NCI-H1436 (cell line): ENCODE measurements at places on chromosomes 7 and 10.

GRCh38 chr7:131557652-131558385 lies 1.4 kb upstream of the PODXL start:
- no peak for DNase-seq

DNA sequence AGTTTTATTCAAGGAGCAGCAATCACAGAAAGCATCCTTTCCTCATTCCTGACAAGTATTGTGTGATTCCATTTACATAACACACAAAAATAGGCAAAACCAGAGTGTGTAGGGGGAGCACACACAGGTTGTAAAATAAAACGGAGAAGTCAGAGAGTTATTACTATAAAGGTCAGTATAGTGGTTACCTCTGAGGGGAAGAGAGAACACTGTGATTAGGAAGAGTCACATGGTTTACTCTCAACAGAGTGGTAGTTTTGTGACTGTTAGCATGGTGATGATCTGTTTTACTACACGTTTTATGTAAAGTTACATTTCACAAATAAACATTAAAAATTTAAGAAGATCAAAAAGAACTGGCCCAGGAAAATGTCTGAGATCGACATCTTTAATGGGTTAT lies 74.6 kb downstream of the VPS41 start:
- no peak for DNase-seq

DNA sequence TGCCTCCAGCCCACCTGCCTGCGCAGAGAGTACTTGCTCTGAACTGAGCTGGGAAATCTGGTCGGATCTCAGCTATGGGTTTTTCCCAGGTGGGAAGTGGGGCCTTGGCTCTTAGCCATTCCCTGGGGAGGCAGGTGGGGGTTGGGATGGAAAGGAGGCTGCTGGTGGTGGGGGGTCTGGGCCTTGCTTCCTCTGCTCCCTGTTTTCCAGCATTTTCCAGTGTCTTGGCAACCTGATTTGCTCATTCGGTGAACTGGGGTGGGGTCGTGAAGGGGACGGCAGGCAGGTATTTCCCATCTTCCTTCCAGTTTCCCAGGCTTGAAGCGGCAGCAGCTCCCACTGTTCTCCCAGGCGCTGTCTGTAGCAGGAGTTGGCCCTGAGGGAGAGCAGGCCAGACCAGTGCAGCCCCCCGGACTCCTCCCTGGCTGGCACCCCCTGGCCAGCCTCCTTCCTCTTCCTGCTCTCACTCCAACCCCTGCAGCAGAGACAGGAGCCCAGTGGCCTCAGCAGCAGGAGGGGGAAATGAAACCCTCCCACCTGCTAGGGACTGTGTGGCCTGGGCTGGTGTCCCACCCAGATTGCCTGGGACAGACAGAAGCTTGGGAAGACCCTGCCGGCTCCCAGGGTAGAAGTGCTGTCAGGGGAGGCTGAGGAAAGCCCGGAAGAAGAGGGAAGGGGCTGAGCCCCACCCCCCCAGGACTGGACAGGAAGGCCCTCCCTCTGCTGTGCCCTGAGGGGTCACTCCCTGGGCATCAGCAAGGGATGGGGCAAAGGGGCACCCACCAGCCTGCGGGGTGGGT lies 6.6 kb downstream of the TRIM8 start:
- DNase-seq = no peak

DNA sequence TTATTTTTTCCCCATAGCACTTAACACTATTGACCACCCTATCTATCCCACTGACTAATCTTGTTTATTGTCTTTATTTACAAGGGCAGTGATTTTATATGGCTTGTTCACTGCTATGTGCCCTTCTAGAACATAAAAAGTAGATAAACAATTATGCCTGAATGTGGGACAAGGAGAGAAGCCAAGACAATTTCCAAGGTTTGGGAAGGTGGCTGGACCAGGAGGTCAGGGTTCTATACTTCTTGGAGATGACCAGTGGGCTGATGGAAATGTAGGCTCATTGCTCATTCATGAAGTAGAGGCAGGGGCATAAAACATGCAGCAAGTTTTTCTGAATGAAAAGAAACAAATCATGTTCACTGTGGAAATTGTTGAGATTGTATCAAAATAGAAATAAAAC lies 11.5 kb downstream of the IGFBP3 start:
- no peak for DNase-seq

GRCh38 chr10:3834404-3834803 lies 49.4 kb upstream of the KLF6 start:
- DNase-seq = no peak

DNA sequence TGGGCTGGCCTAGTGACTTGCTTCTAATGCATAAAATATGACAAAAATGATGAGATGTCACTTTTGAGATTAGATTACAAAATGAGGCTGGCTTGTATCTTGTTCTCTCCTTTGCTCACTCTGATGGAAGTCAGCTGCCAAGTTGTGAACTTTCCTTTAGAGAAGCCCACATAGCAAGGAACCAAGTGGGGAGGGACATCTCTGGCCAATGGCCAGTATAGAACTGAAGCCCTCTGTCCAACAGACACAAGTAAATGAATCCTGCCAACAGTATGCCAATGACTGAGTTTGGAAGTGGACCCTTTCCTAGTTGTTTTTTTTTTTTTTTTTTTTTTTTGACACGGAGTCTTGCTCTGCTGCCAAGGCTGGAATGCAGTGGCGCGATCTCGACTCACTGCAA lies 3.3 kb downstream of the ZC3HC1 start:
- DNase-seq = no peak

DNA sequence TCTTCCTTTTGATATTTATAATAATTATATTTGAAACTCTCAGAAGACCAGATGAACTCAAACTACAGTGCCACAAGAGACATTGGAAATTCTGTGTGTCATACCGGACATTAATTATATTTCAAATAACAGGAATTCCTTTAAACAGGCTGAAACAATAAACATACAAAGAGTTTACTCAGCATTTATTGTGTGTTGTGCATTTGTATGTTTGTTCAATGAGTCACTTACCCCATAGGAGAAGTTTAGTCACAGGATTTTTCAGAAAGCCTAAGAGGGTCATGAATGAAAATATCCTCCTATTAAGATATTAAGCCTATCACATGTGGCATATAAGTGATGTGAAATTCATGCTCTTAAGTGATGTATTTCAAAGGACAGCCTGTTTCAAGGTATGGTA lies 566.8 kb downstream of the CNTNAP2 start:
- no peak for DNase-seq

DNA sequence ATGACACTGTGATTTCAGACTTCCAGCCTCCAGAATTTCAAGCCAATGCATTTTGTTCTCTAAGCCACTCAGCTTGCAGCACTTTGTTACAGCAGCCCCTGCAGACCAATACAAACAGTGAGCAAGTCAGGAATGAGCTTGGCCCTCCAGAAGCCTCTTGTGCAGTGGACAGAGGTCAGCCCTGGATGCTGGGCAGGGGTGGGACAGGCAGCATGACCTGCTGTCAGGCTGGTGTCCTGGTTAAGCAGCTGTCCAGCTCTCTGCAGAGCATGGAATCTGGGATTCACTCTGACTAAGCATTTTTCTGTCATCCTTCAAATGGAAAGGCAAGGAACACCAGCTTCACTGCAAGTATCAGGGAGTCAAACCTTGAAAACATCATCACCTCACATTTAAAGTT lies 85.5 kb upstream of the GDF10 start:
- no peak for DNase-seq

- DNase-seq = no peak
Observed at GRCh38 chr10:95233377-95234034, 39.5 kb downstream of the ACSM6 start.
